ENCODE measurements at places on chromosomes 11 and 22.

- no peak for DNase-seq
Measured at GRCh38 chr11:47616726-47617416, 22.7 kb upstream of the C1QTNF4 start.

- no peak for DNase-seq
Measured at GRCh38 chr11:2277933-2278523, 7.6 kb upstream of the ASCL2 start.

DNA sequence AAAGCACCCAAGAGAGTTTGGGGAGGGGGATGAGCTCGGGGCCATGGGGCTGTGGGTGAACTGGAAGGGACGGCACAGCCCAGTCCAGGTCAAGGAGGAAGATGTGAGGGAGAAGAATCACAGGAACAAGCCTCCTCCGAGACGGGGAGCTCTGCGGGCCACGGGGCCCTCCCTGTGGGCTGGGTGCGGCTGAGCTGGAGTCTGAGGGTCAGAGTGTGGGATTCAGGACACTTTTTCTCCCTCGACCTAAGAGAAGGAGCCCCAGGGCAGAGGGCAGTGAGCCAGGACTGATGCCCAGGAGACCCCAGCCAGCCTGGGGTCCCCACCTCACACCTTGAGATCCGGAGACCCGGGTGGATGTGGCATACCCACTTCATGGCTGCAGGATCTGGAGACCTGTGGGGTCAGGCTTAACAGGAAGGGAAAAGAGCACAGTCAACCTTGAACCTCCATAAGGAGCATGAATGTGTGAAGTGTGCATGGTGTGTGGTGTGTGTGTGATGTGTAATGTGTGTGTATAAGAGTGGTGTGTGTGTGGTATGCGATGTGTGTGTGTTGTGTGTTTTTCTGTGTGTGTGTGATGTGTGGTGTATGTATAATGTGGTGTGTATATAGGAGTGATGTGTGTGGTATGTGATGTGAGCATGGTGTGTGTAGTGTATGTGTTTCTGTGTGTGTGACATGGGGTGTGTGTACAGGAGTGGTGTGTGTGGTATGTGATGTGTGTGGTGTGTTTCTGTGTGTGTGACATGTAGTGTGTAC, 504.6 kb downstream of the BRD1 start:
- no peak for DNase-seq

DNA sequence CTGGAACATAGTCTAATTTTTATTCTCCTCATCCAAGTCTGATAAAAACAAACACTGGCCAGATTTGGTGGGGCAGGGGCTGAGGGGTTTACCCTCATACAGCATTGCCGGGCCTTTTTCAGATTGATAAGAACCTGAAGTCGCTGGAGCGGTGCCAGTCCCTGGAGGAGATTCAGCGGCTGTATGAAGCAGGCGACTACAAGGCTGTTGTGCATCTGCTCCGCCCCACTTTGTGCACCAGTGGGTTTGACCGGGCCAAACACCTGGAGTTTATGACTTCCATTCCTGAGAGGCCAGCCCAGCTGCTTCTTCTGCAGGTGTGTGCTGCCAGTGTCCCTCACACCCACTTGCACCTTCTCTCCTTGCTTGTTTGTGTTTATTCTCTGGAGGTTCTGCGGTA, 55.8 kb downstream of the CABIN1 start:
- DNase-seq, result no peak

- no peak for DNase-seq
Measured at GRCh38 chr11:9740202-9740883, 76.5 kb downstream of the SWAP70 start.

- no peak for DNase-seq
Measured at GRCh38 chr11:132444911-132445310, 1074.5 kb downstream of the NTM start.

- no peak for DNase-seq
Measured at GRCh38 chr11:15468466-15468865, 353.7 kb downstream of the INSC start.

- DNase-seq, result no peak
Measured at GRCh38 chr11:66346476-66347424, 679 bp downstream of the B4GAT1 start.

GRCh38 chr11:19988598-19988997, 171.7 kb downstream of the DBX1 start:
- no peak for DNase-seq

DNA sequence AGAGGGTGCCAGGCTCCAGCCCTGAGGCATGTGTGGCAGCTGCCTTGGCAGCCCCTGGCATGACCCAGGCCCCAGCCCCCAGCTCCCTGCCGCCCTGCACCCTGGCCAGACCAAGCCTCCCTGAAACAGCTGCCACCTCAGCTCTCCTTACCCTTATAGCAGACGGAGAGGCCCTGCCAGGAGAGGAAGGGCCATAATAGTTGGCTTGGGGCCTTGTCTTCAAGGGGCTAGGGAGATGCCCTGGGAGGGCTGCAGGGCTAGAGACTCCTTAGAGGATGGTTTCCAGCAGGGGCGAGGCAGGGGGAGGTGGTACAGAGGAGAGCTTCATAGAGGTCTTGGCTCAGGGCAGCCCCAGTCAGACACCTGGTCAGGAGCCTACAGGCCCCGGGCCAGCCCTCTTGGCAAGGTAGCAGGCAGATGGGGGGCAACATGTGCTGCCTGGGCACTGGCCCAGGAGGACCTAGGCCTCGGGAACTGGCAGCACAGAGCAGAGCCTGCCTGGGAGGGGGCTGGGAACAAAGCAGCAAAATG, 13.0 kb downstream of the SMTN start:
- DNase-seq, result no peak

DNA sequence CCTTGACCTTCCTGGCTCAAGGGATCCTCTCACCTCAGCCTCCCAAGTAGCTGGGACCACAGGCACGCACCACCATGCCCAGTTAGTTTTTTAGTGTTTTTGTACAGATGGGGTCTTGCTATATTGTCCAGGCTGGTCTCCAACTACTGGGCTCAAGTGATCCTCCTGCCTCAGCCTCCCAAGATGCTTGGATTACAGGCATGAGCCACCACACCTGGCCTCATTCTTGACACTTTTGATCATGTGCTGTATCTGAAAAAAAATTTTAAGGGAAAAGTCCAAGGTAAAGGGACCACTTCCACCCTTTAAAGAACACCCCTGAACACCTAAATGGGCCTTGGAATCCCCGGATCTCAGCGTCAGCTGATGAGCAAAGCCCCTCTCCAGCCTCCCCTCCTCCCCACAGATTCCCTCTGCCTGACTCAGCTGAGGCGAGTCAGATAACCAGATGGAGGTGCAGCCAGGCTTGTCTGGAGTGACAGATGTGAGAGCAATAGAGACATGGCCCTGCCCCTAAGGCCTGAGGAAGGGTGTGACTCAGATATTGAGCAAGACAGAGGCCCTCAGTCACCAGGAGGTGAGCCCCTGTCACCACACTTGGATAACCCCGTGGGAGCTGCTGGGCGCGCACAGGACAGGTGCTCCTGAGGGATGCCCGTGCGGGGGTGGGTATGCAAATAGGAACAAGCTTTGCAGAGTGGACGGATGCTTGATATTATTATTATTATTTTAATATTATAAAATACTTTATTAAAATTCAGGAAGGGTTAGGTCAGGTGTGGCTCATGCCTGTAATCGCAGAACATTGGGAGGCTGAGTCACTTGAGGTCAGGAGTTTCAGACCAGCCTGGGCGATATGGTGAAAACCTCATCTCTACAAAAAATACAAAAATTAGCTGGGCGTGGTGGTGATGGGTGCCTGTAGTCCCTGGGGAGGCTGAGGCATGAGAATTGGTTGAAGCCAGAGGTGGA, 5.0 kb upstream of the CCDC88B start:
- DNase-seq, result no peak

GRCh38 chr11:119722281-119722794, 6.7 kb downstream of the NECTIN1 start:
- DNase-seq, result no peak

Measured in CD4-positive, alpha-beta T cell treated with Interleukin-6 at 100 ng/mL for 8 hours (primary cell).